ENCODE measurements at places on chromosomes 3 and 15.

GRCh38 chr15:23035964-23036566 lies 3.3 kb downstream of the TUBGCP5 start:
- DNase-seq = peak; percentile 33

DNA sequence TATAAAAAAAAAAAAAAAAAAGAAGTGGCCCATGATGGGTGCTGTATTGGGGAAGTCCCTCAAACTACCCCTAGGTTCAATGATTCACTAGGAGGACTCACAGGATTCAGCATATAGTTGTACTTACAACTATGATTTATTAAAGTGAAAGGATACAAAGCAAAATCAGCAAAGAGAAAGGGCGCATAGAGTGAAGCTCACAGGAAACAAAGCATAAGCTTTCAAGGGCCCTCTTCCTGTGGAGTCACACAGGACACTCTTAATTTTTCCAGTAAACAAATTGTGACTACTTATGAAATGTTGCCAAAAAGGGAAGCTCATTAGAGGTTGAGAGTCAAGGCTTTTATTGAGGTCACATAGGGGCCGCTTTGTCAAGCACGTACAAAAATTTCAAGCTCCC lies 153.7 kb upstream of the GAP43 start:
- no peak for DNase-seq

- DNase-seq = no peak
Observed at GRCh38 chr15:38593524-38593923, 28.9 kb upstream of the RASGRP1 start.

GRCh38 chr3:184812662-184813042 lies 686 bp downstream of the VPS8 start:
- DNase-seq = peak; percentile 9

DNA sequence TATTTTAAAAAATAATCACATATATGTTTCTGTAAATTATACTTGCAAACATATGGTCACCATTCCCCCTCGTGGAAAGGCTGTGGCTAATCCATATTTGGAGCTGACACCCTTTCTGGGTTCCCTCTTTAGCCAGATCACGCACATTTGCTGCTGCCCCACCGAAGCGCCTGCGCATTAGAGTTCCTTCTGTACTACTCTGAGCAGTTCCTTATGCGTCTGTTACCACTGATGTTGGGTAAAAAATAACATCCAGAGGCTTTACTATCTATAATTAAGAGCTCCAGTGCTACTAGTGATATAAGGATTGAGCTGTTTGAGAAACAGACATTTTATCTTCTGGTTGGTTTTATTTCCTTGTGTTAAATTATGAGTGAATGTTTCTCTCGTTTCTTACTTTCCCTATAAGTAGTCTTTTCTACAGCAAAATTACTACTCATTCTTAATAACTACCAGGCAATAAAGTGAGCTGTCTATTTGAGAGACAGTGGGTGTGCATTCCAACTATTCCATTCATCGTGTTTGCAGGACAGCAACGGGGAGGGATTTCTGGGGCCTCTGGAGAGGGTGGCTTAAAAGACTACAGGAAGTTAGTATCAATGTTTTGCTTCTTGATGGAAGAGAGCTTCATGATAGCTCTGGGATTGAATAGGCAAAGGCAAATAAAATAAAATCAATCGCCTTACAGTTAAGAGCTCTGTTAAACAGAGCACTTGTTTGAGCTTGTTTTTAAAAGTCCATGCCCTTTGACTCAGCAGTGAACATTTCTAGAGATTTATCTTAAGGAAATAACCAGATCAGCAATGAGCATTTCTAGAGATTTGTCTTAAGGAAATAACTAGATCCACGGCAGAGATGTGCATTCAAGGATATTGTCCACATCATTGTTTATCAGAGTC lies 245.2 kb downstream of the CD47 start:
- DNase-seq = no peak

DNA sequence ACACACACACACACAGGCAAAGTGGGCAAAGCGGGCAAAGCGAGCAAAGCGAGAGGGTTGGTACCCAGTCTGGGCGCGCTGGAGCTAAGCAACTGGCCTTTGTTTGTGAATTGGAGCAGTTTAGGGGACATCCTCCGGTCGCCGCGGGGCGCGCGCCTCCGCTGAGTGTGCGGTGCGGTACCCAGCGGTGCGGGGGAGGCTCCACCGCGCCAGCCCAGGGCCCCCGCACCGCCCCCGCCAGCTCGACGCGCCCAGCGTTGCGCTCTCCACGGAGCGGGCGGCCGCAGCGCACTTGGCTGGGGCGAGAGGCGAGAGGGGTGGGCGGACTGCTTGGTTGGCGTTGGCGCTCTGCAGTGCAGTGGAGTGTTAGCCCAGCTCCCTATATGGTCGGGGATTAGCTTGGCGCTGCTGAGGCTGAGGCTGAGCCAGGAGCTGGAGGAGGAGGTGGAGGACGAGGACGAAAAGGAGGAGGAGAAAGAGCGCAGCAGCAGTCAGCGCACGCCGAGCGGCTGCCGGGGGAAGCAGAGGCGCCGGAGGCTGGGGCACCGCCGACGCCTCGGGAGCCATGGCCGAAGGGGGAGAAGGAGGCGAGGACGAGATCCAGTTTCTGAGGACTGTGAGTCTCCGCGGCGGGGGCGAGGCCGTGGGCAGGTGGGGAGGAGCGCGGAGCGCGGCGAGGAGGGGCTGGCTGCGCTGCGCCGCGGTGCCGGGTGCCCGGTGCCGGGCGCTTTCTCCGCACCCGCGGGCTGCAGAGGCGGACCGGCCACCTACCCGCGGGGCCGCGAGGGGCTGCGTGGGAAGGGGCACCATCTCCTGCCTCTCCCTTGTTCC lies at the start of gene RYR3:
Gene RYR3 (plus strand): TSS at position 487 of the 831 bp plus-strand sequence. CDS start 79 bp downstream, at position 566.
- DNase-seq = no peak

DNA sequence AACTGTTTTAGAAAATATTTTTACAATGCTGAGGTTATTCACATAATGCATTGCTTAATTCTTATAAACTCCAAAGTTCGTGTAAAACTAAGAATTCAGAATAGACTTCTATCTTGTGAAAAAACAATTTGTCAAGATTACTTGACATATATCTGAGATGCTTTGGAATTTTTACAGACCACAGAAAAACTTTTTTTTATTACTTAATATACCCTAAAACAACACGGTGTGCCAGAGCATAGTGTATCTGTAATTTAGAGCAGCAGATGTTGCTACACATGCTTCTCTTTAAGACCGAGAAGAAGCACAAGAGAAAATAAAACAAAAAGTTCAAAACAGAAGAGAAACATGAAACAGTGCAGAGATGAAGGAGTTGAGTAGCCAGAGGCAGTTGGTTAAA lies 26.4 kb downstream of the ASB7 start:
- DNase-seq = no peak

DNA sequence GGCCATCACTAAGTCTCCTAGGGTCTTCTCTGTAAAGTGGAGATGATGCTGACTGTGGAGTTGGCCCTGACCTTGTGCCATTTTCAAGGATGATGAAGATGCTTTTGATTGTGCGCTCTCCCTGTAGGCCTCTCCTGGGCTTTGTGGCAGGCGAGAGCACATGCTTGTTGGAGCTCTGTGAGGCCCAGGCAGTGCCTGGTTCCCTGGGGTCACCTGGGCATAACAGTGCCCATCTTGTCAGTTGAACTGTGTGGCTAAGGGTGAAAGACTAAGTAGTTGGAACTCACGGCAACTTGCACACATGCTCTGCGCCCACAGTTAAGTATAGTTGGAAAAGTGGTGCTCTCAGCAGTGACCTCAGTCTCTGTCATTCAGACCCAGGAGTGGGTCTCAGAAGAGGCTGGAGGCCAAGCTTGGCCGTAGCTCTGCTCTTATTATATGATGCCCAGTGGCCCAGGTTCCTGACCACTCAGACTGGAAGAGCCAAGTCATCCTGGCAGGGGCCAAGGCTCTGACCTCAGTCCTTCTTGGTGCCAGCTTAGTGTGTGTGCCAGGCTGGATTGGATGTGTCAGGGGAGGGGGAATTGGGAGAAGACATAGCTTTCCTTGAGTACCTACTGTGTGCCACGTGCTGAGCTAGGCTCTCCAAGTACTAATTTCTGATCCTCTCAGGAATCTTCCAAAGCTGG lies 154.6 kb downstream of the EEFSEC start:
- DNase-seq = no peak

- no peak for DNase-seq
Observed at GRCh38 chr15:76337059-76337695, 604 bp downstream of the ISL2 start.

DNA sequence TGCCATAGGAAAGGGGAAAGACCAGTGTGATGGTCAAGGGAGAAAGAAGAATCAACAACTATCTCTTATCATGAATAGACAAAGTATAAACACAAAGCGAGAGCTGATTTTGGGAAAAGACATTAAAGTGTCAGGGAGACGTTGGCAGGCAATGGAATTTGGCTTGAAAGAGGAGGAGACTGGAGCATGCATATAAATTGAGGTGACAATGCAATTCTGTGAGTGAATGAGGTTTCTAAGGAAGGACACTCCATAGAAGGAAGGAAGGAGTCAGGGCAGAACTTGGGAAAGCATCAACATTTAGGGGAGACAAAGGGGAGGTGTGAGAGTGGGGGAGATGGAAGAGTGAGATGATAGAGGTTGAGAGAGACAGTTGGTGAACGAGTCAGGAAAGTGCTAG lies 543.0 kb upstream of the TBL1XR1 start:
- no peak for DNase-seq

DNA sequence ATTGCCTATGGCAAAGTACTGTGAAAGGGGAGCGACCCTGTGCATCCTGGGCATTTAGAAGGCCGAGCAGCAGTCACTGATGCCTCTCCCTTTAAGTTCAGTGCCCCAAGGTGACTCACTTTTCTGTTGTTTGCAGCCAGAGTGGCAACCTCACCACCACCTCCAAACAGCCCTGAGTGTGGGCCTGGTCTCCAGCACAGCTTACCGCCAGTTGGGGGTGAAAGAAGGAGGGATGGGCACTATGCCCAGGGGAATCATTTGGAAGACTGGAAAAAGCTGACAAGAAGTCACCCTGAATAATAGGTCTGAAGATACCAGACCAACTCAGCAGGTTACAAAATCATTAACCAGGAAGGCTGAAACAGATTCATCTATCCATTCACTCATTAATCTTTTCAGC lies 571.8 kb downstream of the EPHB1 start:
- no peak for DNase-seq

GRCh38 chr15:28185148-28185895 lies 86.2 kb upstream of the OCA2 start:
- no peak for DNase-seq

DNA sequence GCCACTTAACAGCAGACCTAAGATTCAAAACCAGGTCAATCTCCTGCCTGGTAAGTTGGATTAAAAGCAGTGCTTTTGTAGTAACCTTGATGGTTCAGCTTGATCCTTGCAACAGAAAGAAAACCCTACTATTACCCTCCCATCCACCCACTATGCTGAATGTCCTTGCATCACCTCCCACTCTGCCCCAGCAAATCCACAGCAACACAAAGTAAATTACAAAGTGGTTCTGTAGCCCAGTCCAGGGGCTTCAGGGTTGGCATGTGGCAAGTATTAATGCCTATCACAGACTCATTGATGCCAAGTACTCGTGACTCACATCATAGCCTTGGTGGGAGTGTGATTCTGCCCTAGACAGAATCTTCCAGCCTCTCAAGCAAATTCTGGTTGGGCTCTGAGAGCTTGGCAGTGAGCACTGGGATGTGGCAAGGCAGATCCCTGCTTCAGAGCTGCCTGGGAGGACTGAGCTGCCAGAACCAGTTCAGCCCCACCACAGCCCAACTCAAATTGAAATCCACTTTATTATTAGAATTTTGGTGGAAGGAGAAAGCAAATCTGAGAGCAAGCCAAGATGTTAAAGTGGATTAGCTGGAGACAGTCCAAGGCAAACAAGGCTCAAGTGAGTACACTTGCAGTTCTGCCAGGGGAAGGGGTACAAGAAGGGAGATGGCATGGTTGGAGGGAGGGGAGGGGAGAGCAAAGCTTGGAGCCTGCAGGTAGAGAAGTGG lies 225.8 kb upstream of the UMPS start:
- no peak for DNase-seq

DNA sequence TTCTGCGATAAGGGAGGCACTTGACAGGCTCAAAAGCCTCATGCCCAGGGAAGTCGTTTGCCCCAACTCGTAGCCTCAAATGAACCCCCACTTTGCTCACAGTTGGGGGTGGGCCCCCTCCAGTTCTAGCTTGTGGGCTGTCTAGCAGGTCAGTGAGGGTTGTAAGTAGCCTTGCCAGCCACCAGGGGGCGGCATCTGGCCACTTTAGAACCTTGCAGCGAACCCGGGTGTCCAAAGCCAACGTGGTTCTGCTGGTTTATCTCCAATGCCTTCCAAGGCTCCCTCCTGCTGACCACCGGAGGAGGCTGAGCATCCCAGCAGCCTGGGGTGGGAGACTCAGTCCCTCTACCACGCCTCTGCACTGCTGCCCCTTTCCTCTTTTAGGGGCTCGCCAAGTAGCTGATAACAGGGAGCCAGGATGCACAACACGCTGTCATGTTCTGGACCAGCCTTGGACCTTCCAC lies 9.2 kb upstream of the RBSN start:
- peak; percentile 63 for DNase-seq

DNA sequence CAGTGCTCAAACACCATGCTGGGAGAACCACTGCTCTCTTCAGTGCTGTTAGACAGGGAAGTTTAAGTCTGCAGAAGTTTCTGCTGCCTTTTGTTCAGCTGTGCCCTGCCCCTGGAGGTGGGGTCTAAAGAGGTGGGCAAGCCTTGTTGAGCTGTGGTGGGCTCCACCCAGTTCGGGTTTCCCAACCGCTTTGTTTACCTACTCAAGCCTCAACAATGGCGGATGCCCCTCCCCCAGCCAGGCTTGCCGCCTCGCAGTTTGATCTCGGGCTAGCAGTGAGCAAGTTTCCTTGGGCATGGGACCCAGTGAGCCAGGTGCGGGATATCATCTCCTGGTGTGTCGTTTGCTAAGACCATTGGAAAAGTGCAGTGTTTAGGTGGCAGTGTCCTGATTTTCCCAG lies 670.2 kb upstream of the ALCAM start:
- no peak for DNase-seq

DNA sequence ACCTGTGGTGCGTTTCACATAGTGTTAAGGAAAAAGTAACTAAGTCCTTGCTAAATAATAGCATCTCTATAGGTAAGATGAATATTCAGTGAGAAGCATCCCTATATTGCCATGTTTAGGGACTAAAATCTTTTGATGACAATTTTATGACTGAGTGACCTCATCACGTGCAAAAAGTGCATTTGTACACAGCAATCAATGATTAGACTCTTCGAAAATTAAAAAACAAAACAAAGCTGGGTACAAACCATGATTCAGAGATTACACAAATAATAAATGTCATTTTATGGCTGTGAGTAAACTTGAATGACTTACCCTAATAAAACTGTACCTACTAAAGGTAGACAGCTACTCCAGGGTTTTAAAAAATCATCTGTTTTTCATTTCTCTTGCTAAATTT lies 505.3 kb downstream of the FOXP1 start:
- no peak for DNase-seq

- DNase-seq = no peak
Observed at GRCh38 chr3:187015903-187016638, 85.7 kb downstream of the ST6GAL1 start.

- DNase-seq = no peak
Observed at GRCh38 chr3:7877312-7877711, 624.3 kb upstream of the LMCD1 start.

- DNase-seq = no peak
Observed at GRCh38 chr3:112446343-112446742, 52.9 kb downstream of the BTLA start.

GRCh38 chr15:59260090-59260489 lies 53.4 kb downstream of the LDHAL6B start:
- no peak for DNase-seq

Measured in activated T-cell treated with anti-CD3 and anti-CD28 coated beads for 4 hours (primary cell).